ENCODE measurements at places on chromosomes 12 and 14.

DNA sequence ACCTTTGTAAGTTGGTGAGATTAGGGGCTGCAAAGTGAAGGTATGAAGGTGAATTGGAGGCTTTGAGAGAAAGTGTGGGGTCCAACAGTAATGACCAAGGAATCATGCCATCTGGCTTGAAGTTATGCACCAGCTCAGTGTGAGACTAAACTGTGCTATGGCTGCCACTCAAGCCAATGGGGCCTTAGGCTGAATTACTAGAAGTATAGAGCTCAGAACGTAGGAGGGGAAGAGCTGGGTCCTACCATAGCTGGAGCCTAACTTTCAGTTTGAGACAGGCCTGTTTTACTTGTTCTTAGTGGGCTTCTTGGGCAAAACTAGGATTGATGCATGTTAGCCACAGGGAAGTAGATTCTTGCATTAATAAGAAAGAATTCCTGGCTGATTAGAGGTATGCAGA, 194.0 kb downstream of the TSPAN9 start:
- no peak for DNase-seq

GRCh38 chr12:3019005-3019680, 58.0 kb upstream of the TSPAN9 start:
- no peak for DNase-seq

- no peak for DNase-seq
Measured at GRCh38 chr12:7439579-7440505, 4.1 kb downstream of the CD163L1 start.

DNA sequence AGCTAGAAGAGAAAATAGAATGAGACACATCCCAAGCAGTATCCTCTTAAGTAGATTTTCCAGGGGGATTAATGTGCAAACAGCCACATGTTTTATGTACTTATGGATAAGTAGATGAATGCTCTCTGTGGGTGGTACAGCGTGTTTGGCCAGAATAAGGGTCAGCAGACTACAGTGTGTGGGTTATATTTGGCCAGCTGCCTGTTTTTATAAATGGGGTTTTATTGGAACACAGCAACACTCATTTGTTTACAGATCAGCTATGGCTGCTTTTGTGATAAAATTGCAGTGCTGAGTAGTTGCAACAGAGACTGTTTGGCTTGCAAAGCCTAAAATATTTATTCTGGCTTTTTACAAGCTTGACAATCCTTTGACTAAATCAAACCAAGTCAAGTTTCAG, 780.2 kb upstream of the SEL1L start:
- DNase-seq, result no peak
